NCI-H510A treated with DMSO at 0.1 percent for 48 hours (cell line): ENCODE measurements at places on chromosomes 5 and 9.

DNA sequence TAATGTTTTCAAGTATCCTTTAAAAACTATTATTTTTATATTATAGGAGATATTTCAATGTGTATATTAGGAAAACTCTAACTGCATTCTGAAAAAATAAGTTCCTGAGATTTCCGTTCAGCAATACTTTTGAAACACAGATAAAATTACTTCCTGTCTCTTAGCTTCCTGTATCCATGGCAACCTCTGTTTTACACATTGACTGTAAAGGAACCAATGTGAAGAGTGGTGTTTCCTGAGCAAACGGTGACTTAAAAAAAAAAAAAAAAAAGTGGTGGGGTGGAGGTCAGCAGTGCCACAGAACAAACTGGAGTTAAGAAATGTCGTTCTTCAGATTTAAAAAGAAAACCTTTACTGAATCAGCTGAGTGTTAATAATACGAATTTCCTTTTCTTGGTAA is at the start of gene LRRC70:
LRRC70 (plus strand) TSS at position 280 of the 400 bp plus-strand sequence. CDS start 620 bp downstream, outside the sequence.
- DNase-seq, result no peak

- no peak for DNase-seq
Observed at GRCh38 chr5:142758062-142758795, 11.9 kb upstream of the ARHGAP26 start.

GRCh38 chr9:116414374-116414773 is 260.8 kb downstream of the PAPPA start:
- DNase-seq, result no peak

DNA sequence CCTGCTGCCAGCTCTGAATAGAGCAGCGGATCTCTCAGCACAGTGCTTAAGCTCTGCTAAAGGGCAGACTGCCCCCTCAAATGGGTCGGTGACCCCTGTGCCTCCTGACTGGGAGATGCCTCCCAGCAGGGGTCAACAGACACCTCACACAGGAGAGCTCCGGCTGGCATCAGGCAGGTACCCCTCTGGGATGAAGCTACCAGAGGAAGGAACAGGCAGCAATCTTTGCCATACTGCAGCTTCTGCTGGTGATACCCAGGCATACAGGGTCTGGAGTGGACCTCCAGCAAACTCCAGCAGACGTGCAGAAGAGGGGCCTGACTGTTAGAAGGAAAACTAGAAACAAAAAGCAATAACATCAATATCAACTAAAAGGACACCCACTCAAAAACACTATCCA is 131.6 kb downstream of the TMEM232 start:
- DNase-seq, result no peak

- no peak for DNase-seq
Observed at GRCh38 chr9:6428940-6429889, 16.2 kb downstream of the UHRF2 start.

DNA sequence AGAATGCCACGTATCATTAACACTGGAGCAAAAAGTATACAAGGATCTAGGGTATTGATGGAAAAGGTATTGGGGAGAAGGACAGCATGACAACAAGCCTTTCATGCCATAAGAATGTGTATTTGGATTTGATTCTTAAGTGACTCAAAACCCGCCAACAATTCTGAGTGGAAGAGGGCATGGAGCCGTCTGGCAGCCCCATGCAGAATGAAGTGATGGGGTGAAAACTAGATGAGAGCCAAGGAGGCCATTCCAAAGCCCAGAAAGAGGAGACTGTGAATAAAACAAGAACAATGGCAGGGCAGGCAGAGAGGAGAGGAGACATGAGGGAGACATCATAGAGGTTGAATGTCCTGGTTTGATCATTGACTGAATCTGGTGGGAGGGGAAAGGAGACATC is 272.3 kb upstream of the WWC1 start:
- no peak for DNase-seq

GRCh38 chr9:68980341-68980914 is 33.5 kb downstream of the PRKACG start:
- DNase-seq, result no peak

DNA sequence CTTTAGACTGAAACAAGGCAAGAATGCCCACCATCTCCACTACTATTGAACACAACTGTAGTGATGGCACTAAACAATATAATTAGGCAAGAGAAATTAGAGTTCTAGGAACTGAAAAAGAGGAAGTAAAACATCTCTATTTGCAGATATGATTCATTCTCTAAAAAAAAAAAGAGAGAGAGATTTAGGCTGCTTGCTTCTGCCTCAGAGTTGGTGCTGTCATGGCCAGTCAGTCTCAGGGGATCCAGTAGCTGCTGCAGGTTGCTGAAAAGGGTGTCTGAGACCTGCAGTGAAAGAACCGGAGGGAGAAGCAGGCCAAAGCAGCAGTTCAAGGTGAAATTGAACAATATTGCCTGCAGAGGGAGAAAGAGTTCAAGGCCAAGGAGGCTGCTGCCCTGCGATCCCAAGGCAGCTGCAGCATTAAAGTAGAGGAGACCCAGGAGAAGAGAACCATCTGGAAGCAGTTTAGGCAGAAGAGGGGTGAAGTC is 72.5 kb downstream of the AP3B1 start:
- DNase-seq, result no peak

- DNase-seq, result no peak
Observed at GRCh38 chr5:55096182-55096581, 6.3 kb upstream of the GZMA start.

DNA sequence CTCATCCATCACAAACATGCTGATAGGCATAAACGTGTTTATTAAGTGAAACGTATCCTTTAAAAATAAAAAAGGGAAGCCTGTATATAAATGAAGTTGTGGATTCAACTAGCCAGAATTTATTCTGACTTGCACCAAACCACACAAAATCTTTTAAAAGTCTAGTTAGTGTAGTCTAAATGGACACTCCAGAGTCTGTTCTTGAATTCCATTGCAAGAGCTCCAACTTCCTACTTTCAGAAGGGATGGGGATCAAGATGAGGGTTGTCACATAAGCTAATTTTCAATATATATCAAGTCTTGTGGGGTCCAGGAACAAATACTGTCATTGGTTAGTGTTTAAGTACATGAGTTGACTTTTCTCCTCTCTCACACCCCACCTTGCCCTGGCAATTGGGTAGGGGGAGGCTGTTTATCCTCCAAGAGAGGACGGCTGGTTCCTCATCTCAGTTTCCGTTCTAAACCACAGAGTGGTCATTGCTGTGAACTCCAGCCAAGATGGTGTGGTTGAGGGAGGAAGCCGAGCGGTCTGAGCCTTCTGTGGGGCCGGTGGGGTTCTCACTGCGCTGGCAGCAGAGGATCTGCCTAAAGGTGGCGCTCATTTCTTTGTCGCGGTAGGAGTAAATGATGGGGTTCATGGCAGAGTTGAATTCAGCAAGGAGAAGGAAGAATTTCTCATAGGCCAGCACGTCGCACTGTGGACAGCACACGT is 163.2 kb downstream of the LPAR1 start:
- DNase-seq, result no peak

DNA sequence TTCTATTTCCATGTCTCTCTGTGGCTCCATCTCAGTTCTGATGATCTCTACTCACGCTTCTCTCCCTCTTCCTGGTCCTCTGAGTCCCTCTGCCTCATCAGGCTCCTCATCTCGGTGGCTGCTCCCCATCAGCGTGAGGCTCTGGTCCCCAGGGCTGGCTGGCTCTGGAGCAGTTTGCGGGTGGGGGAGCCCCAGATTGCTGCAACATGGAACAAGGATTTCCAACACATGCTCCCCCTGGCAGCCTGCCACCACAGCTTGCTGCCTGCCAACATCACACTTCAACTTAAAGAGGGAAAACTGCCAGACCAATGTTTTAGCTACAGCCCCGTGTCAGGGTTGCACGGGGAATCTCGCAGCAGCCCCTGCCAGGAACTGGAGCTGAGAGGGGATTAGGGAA is 77.2 kb upstream of the NEK6 start:
- no peak for DNase-seq

DNA sequence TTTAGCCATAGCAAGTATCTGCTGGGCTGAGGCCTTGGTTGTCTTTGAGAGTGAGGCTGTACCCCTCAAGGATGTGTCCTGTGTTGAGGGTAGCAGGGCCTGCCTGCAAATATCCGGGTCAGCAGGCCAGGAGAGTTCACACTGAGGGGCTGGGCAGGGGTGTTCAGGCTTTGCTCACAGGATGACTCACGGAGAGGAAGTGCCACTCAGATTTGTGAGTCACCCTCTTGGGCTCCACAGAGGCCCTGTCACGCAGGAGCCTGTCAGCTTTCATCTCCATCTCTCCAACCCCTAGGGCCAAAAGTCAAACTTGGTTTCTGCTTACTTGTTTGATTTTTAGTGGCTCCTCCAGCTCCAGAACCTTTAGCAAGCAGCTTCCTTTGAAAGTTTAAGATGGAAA is 211.5 kb downstream of the SEC61B start:
- no peak for DNase-seq

GRCh38 chr9:120412425-120412951 is 167.5 kb downstream of the CDK5RAP2 start:
- peak; percentile 6 for DNase-seq

DNA sequence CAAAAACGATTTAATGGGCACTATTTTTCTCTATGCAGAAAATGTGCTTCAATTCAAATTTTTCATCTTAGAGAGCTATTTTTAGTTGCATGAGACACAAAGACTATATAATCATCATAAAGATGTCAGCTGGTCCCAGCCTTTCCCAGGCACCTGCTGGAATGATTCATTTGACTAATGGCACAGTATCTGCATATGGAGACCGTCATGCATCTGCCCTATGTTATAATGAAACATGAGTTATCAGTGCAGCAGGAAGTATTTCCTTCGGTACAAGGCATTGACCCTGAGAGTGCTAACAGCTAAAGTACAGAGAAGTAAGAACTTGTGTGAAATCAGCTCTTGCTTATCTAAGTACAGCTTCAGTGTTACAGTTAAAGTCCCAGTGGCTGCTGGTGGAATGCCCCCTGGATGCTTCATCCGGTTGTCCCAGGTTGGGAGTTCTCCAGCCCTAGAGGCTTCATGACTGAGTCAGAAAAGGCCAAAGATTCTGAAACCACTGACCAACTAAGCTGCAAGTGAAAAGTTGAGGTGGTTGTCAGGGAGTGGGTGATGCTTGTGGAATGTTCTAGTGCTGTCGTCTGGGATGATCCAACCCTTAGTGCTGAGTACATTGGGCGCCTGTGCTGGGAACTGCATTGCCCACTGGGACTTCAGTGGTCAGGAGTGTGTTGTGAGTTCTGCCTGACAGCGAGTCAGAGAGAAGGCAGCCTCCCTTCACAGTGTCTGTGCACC is 57.2 kb downstream of the MTRR start:
- no peak for DNase-seq

- DNase-seq, result no peak
Observed at GRCh38 chr9:109039539-109039938, 26.2 kb upstream of the CTNNAL1 start.

DNA sequence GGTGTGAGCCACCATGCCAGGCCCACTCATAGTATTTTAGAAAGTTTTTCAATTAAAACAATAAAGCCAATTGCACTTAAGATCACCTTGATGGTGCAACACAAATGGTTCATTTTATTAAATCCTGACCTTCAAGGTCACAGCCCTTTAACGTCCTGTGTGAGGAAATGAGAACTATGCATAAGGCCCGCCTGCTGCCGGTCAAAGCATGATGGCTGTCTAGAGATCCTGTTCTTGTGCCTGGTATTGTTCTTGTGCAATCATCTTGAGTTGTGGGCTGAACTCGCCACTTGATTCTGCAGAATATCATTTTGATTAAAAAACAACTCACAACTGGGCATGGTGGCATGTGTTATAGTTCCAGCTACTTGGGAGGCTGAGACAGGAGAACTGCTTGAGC is 43.6 kb upstream of the FBXW11 start:
- DNase-seq, result no peak

DNA sequence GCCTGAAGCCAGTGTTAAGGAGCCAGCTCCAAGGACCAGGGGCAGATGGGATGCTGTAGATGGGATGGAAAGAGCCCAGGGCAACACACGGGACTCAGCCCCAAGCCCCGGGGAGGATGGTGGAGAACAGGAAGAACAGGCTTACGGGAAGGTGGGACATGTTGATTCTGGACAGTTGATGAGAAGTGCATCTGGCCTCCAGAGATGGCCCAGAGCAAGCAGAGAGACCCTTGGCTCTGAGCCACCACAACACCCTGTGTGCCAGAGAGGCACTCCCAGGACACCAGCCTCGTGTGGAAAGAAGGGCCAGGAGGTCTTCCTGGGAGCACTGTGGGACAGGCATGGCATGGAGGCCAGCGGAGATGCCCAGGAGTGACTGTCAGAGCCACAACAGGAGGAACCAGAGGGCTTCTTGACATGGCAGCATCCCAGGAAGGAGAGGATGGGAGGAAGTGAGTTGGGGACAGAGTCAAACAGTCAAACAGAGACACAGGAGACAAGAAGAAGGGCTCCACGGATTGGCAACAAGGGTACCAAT is 156.3 kb upstream of the MVB12B start:
- DNase-seq, result no peak

DNA sequence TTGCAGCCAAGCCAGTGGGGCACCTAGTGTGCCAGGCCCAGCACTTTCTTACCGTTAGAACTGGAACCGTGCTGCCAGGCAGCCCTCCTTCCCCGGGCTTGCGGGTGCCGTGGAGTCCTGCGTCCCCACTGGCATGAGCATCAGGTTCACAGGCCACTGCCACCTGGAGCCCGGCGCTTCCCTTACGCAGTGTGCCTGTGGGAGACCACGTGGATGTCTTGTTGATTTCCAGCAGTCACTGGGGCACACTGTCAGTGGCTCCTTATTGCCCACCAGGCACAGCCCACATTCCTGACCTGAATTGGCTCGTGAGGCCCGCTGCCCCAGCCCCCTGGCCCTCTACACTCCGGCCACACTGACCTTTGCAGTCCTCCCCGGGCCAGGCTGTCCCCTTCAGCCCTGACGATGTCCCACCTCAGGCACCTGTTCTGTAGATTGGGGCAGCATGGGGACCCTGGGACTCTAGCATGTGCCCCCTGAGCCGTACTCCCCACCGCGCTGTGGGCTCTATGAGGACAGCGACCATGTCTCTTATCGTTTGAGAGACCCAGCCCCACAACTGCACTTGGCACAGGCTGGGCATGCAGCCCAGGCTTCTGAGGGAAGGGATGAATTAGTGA is 10.4 kb upstream of the CEL start:
- DNase-seq, result no peak

GRCh38 chr5:10680876-10681481 is 80.1 kb downstream of the DAP start:
- no peak for DNase-seq

DNA sequence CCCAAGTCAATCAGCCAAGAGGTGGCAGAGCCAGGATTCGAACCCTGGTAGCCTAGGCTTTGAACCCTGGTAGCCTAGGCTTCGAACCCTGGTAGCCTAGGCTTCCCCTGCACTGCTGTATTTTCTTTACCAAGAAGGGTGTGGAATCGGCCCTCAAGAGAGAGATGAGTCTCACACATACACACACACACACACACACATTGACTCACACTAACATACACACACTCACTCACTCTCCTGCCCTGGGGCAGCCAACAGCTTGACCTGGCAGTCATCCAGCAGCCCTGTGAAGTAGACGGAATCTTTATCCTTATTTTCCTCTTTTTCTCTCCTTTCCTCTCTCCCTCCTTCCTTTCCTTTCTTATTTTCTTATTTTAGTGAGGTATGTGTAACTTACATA is 55.4 kb upstream of the RPL26L1 start:
- DNase-seq, result no peak

- peak; percentile 43 for DNase-seq
Observed at GRCh38 chr9:37415011-37415719, 7.3 kb upstream of the GRHPR start.

GRCh38 chr5:4700069-4700468 is 440.1 kb upstream of the ADAMTS16 start:
- peak; percentile 67 for DNase-seq
